ENCODE measurements at places on chromosomes 13 and 19.

DNA sequence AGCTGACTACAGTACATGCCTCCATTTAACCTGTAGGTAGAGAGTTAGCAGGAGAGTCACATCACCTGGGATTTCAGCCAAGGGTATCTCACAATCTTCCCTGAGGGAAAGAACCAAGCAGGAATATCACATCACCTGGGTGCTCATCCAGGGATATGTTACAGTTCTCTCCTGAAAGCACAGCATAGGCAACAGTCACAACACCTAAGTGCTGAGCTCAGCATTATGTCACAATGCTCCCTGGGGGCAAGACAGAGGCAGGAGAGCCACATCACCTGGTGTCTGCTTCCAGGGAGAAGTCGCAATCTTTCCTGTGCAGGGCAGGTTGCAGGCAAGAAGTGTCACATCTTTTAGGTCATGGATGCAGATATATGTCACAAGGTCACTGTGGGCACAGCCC is 9.4 kb upstream of the ZNF91 start:
- DNase-seq, result no peak

GRCh38 chr19:5628461-5628860 is 5.6 kb downstream of the SAFB start:
- no peak for DNase-seq

DNA sequence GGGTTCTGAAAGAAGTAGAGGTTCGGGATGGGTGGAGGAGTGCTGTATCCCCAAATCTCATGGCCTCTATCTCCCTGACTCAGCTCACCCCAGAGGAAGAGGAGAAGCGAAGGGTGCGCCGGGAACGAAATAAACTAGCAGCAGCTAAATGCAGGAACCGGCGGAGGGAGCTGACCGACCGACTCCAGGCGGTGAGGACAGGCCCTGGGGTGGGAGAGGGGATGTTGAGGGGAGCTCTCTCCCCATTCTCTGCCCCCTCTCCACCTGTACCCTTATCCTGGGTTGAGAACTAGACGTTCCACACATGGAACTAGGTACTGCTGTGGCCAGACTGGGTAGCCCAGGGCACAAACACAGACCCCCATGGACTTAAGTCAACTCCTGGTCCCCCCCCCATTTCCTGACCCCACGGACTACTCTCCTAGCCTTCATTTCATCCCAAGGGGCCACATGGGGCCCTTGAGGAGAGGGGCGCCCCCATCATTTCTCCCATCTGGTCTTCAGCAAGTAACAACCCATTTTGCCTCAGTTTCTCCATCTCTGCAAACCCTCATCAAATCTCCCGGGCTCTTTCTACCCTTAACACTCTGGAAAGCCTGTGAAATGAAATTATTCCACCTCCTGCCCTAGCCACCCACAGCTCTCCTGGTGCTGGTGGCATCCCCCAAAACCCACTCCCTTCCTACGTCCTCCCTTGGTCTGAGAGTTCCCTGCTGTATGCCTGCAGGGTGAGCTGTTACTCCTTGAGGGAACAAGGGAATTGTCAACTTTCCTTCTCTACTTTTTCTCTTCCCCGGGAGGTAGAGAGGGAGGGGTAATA is 3.5 kb downstream of the FOSB start:
- no peak for DNase-seq

GRCh38 chr13:25177012-25177411 is 4.9 kb upstream of the AMER2 start:
- DNase-seq, result no peak

GRCh38 chr19:39199025-39199424 is 2.3 kb downstream of the NCCRP1 start:
- no peak for DNase-seq

- no peak for DNase-seq
Observed at GRCh38 chr13:26853323-26853722, 92.7 kb upstream of the GPR12 start.

DNA sequence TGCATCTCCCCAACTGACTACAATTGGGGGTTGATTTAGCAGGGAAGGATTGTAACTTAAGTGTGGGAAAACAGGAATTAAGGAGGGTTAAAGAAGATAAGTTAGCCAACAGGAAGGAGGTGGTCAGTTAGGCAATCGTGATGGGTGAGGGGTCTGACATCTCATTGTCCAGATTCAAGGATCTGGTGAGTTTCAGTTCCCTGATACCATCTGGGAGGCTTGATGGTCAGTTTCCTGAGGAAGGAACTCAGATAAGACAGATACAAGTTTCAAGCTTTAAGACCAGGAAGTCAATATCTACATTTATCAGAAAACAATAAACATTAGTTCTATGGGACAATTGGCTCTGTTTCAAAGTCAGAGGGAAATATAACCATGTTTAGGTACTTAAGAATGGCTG is 601.8 kb downstream of the SLITRK6 start:
- no peak for DNase-seq

GRCh38 chr19:31821346-31821745 is 472.1 kb upstream of the TSHZ3 start:
- no peak for DNase-seq

DNA sequence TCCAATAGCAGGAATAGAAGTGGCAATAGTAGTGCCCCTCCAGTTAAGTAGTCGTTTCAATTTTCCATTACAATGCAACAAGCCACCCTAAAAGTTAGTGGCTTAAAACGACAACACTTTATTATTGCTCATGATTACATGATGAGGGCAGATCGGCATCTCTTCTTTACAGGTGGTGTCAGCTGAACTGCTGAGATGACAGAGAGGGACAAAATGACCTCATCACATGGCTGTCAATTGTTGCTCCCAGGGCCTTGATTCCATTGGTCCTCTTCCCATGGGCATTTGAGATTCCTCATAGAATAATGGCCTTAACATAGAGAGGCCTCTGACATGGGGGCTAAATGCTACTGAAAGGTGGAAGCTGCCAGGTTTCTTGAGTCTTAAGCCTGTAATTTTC is 679.8 kb upstream of the KLHL1 start:
- no peak for DNase-seq

All from stimulated activated CD4-positive, alpha-beta T cell treated with anti-CD3 and anti-CD28 coated beads, Interleukin-4, amount 100 ng/mL, for 24 hours (primary cell).